ENCODE measurements at places on chromosomes 5 and 9.

- no peak for DNase-seq
These were observed 33.0 kb downstream of the EGFLAM start for GRCh38 chr5:38291355-38291754.

DNA sequence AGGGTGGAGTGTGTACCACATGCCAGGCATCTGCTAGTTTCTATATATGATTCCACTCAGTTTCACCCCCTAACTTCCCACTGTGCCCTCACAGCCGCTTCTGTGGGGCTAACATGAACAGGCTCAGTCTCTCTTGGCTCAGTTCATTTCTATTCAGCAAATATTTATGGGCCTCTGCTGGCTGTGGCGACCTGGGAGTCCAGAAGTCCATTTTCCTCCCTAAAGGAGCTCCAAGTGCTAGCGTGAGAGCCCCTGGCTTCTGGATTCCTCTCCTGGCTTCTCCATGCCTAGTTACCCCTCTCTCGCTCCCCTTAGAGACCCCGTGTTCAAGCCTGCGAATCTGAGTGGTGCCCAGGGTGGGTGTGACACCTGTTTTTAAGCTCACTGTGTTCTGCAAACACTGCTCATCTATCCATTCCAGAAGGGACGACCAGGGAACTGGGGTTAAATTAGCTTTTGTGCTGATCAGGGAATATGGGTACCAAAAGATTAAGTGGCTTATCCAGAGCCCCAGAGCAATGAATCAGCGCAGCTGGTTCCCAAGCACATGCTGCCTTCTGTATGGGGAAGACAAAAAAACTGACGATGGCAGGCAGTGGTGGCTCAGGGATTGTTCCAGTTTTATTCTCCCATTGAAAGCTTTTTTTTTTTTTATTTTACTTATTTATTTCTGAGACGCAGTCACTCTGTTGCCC is 57.6 kb downstream of the HMCN2 start:
- DNase-seq, result no peak

GRCh38 chr5:88256872-88257271 is 11.8 kb downstream of the TMEM161B start:
- peak; percentile 38 for DNase-seq

DNA sequence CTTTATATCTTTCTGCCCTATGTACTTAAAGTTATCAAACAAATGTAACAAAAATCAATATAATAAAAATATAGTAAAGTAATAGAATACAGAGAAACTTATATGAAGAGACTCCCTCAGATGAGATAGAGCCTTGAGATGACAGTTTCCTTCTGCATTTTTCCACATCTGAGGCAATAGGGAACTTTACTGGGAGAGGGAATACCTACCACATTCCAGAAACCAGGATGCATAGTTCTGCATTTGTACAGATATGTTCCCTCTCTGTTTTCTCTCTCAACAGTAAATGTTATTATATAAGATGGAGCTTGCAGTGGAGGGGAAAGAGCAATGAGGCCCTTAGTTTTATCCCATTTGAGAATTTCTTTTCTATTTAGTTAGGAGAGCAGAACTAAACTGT is 109.6 kb upstream of the KCNN2 start:
- DNase-seq, result no peak

GRCh38 chr9:80085668-80086067 is 513.9 kb downstream of the TLE4 start:
- no peak for DNase-seq

DNA sequence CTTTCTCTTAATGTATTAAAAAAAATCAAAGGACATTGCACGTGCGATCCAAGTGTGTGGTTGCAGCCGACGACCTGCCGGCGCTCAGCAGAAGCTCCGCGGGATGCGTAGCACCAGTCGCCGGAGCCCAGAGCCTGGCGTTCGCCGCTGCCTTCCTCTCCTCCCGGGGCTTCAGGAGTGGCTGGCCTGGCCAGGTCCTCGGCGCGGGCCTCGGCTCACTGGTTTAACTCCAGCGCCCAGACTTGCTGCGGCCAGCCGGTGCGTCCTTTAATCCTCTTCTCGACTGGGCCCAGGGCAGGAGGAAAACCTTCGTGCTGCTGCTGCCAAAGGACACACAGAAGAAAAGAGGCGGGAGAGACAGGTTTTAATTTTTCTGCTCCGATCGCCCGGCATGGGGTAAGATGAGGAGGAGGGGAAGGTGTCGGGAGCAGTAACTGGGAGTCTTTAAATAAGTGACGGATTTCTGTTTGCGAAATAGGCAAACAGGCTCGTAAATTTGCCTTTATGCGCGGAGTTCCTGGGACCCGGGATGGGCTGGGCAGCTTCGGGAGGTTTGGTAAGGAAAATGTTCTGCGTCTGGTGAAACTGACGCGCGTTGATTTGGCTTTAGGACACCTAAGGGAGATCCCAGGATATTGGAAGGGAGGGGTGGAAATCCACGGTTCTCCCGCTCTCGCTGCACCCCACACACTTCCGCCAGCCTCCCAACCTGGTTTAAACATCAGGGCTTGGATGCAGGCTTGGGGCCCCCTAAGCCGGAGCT is 2.3 kb downstream of the HAND1 start:
- peak; percentile 20 for DNase-seq

DNA sequence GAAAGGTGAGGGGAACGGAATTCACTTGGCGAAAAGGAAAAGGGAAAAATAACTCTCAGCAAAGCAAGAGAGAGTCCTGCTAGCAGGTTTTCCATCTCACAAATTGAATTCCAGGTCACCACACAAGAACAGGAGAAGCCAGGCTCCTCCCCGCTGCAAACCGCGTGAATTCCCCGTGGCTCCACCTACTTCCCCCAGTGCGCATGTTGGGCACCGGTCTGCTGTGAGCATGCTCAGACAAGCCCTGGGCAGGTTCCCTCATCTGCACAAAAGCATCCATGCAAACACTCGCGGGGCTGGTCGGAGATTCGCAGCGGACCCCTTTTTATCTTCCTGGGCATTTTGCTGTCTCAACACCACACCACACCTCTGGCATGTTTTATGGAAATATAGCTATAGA is 58.5 kb upstream of the S1PR3 start:
- DNase-seq, result no peak

- no peak for DNase-seq
These were observed 90.3 kb downstream of the ANKRD55 start for GRCh38 chr5:56142614-56143372.
